Activated T-helper 9 cell treated with anti-CD3 and anti-CD28 coated beads, Interleukin-2, amount 50 U/mL, for 16 hours (primary cell): ENCODE measurements at places on chromosomes 7 and 10.

DNA sequence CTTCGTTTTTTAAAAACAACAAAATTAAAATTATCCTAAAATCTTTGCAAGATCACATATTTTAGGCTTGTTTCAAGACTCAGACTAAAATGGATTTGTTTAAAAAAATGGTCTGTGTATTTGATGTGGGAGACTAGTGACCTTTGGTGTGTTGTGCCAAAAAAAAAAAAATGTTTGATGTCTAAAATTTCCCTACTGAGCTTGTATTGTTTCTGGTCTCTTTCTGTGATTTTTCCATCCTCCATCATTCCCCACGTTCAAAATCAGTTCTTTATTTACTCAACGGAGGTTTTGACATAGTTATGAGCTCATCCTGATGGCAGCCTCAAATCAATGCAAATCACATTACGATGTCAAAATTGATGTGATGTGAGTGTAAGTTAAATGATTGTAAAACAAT lies 326.2 kb downstream of the RNLS start:
- no peak for DNase-seq

- DNase-seq, result no peak
Observed at GRCh38 chr10:121043124-121043849, 192.1 kb downstream of the WDR11 start.

- DNase-seq, result no peak
Observed at GRCh38 chr10:97416565-97416964, 9.4 kb upstream of the PGAM1 start.

DNA sequence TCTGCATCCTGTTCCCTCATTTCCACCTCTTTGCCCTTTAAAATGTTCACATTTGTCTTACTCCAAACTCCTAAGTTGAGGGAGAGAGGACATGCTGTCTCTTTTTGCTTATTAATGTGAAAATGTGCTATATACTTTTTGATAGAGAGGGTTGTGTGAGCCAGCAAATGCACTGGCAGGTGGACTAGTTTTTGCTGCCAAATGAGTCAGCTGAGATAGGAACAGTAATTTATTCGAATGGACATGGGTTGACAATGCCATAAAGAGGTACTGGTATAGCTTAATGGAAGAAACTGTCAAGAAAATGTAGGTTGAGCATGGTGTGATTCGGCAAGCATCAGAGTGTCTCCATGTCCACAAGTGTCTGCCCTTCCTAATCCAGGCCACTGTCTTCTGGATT lies 9.2 kb upstream of the TRUB1 start:
- DNase-seq, result no peak

DNA sequence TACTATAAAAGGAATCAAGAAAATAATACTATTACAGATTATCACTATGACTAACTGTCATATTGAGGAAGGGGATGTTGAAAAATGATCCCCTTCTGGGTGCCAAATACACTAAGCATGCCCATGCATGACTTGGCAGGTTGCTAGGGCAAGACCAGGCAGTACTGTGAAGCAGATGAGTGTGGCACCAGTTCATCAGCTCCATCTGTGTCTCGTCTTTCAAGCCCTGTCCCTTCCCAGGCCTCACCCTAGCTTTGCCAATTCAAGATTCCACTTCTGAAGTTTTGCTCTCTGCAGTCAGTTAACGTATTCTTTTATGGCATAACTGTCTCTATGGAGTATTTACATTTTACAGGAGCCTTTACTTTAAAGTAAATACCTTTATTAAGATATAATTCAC lies 135.6 kb upstream of the HPS1 start:
- DNase-seq, result no peak
